ENCODE measurements at places on chromosomes 11 and 22.

DNA sequence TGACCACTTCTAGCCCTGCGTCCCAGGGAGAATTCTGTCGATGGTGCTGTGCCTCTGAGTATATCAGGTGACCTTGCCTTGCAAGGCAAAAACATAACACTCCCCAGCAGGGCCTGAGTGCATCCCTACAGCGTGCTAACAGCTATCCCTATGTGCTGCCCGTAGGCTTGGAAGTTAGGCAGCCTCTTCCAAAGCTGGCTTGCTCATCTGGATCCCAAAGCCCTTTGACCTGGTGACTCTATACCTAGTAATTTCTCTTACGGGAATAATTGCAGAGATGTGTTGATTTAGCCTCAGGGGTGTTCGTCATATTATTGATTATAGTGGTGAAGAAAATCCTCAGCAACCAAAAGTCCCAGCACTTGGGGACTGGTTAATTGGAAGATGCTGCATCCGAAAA lies 32.6 kb upstream of the CRYBB3 start:
- DNase-seq = no peak

- no peak for DNase-seq
These were observed 3.5 kb upstream of the LIF start for GRCh38 chr22:30250039-30250565.

DNA sequence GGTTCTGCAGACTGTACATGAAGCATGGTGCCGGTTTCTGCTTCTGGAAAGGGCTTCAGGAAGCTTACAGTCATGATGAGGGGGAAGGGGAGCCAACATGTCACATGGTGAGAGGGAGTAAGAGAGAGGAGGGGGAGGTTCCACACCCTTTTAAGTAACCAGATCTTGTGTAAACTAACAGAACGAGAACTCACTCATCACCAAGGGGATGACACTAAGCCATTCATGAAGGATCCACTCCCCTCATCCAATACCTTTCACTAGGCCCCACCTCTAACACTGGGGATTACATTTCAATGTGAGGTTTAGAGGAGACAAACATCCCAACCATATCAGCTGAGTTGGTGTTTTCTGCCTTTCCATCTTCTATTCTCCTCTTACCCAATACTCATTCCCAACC lies 83.5 kb downstream of the BDNF start:
- no peak for DNase-seq

DNA sequence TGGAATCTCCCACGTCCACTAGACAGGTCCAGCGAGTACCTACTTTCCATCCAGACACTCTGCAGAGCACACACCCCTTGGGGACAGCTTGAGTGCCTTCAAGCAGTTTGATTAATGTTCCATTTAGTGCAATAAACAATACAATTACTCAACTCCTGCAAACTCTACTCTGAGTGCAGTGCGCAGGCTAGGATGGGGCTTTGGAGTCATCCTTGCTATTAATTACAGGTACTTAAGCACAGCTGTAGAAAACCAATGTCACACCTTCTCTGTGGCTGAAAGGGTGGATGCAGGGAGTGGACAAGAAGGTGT lies 82.6 kb downstream of the MN1 start:
- no peak for DNase-seq

DNA sequence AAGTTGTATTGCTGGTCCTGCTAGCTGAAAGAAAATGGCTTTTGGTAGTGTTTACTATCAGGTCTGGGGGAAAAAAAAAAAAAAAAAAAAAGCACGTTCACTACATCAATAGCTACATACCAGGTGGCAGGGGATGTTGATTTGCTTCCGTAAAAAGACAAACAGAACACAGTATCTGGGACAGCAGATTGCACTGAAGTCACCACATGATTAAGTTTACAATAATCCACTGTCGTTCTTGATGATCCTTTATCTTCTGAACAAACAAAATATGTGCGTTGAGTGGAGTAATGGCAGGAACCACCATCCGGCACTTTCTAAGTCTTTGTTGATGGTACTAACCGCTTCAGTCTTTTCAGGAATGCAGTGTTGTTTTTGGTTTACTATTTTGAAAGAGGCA lies 48.7 kb downstream of the DDX6 start:
- DNase-seq = no peak

All from GM06990 (cell line).